Stimulated activated CD8-positive, alpha-beta memory T cell treated with anti-CD3 and anti-CD28 coated beads, Interleukin-4, amount 100 ng/mL, for 4 hours (primary cell): ENCODE measurements at places on chromosomes 3 and 15.

DNA sequence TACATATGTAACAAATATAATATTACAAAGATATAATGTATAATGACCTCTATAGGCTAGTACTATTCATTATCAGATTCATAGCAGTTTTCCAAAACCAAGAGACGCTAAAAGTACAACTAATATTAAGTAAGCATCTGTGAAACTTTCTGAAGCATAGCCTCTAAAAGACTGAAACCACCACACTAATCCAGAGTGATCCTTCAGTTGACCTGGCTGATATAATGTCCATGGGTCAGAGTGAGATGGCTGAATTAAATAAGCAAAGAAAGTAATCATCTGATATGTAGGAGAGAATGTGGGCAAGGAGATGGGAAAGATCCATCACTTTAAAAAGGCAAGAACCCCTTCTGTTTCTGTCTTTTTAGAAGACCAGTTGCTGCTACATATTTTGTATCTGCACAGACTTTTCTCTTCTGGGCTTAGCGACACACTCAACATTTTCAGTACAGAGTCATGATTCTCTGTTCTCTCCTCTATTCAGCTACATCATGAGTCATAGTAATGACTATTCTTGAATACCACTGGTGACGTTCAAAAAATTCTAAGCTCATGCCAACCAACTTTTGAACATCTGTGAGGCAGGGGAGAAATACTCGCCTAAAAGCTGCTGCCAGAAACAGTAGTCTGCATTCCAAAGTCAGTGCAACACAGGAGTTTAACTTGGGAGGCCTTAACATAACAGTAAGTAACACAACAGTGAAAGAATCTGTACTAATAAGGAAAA, 149.6 kb downstream of the MAGI1 start:
- DNase-seq = no peak

GRCh38 chr15:80098341-80098740, 38.9 kb downstream of the ZFAND6 start:
- no peak for DNase-seq

DNA sequence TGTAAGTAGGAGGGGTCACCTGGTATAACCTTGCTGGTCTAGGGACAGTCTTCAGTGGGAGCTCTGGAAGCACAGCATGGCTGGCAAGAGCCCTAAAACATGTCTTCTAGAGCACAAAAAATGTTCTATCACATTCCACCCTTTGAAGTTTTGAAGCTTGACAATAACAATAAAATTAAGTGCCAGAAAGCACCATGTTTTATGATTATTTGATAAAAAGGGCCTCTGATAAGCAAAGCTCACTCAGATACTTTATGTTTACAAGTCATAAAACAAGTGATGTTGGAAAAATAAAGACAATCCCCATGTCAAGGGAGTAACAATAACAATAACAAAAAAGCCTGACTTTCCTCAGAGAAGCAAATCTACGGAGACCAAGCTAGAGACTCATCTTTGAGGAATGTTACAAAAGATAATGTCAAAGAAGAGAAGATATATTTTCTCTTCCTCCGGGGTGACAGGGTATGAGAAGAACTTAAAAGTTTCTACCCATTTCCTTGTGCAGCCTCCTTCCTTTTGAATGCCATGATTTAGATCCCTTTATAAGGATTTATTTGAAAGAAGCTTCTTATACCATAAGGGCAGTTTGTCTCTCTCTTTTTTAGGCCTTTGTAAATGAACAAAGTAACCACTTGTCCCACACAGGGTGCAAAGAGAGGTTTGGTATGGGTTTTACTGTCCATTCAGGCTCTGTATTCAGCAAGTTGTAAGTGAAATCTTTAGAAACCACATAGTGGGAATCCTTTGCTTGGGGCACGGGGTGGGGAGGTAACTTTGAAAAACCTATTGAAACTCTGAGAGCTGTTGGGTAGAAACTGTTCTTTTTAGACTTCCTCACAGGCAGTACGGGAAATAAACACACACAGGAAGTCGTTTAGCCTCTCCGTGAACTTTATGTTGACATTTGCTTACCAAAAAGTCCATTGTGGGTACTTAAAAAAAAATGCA, 109.6 kb upstream of the RBMS3 start:
- no peak for DNase-seq

DNA sequence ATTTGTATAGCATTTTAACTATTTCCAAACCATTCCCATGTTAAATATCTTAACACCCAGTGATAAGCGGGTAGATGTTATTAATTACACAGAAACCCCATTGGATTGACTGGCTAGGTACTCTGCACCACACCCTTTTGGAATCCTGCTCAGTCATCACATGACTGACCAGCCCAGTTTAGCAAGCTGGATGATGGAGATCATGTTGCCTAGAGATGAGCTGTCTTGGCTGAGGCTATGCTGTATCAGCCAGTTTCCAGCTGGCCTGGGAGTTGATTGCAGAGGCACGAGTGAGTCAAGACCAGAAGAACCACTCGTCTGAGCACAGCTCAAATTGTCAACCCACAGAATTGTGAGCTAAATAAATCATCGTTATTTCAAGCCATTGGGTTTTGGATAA, 124.6 kb downstream of the ZNF621 start:
- DNase-seq = no peak
